GM12878 (cell line): ENCODE measurements at places on chromosomes 3 and 15.

- no peak for DNase-seq
Observed at GRCh38 chr15:57185507-57186074, 190.7 kb upstream of the CGNL1 start.

DNA sequence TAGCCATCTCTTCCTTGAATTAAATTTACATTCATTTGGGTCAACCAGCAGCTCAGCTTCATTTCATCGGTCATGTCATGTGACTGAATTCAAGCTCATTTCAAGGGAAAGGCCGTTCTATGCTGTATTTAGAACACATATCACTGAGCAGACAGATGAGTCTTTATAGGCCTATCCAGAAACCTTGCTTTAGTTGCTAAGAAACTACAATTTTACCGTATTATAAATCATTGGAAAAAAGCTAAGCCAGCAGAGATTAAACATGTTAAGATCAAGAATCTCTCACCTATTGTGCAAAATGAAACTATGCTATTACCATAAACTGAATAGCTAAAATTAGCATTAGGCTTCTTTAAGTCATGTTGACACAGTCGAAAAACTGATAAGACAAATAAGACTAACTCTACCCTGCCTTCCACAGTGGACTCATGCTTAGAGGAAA lies 2.2 kb downstream of the NPTN start:
- DNase-seq, result no peak

DNA sequence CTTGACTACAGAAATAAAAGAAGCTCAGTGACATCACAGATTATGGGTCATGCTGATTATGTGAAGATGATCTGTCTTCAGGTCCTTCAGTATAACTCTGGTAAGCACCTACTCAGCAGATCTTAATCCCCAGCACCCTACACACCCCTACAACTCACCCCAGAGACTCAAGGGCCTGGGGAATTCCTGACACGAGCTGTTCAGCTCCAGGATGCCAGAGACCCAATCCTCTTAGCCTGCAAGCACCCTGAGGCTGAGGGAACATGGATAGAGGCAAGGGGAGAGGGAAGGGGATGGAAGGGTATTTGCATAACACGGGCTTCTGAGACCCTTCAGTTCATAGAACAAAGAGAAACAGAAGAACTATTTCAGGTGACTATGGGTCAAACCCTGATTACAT lies 13.0 kb downstream of the GLB1 start:
- DNase-seq, result no peak

- DNase-seq, result no peak
Observed at GRCh38 chr3:119211193-119211592, 29.5 kb downstream of the B4GALT4 start.

- DNase-seq, result peak; percentile 30
Observed at GRCh38 chr3:4633078-4634004, 140.2 kb downstream of the ITPR1 start.

- no peak for DNase-seq
Observed at GRCh38 chr3:188135271-188135670, 18.7 kb upstream of the LPP start.

- no peak for DNase-seq
Observed at GRCh38 chr15:28920781-28921331, 35.1 kb downstream of the APBA2 start.

- no peak for DNase-seq
Observed at GRCh38 chr3:16801698-16802097, 83.1 kb upstream of the PLCL2 start.

DNA sequence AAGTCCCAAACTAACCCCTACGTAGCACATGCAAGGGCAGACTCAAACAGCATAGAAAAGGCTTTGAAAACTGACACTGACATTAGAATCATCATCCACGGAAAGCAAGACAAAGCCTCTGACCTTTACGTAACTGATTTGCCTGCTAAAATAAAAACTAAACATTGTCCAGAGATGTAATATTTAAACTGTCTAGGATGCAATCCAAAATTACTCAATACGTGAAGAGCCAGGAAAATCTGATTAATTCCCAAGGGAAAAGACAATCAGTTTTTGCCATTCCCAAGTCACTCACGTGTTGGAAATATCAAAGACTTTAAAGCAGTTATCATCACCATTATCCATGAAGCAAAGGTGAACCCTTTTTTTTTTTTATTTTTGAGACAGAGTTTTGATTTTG lies 13.3 kb upstream of the IQCF1 start:
- DNase-seq, result no peak

DNA sequence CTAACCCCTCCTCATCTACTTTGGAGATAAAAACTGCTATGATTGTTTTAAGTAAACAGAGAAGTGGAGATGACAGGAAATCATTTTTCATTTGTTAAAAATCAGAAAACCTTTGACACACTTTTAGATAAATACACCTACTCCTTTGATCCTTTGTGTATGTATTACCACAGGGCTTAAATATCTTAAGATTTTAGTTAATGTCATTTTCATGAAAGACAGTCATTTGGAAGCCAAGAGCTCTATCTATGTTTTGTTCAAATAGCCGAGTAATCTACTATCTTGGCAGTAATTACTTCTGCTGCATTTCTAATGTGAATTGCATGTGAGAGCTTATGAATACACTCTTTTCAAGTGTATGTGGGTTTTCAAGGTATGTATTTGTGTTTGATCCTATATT lies 2.0 kb downstream of the ARPP21 start:
- DNase-seq, result no peak

- no peak for DNase-seq
Observed at GRCh38 chr3:141103067-141103466, 51.9 kb downstream of the SPSB4 start.

GRCh38 chr3:45790596-45790995 lies 5.7 kb downstream of the SLC6A20 start:
- DNase-seq, result no peak

DNA sequence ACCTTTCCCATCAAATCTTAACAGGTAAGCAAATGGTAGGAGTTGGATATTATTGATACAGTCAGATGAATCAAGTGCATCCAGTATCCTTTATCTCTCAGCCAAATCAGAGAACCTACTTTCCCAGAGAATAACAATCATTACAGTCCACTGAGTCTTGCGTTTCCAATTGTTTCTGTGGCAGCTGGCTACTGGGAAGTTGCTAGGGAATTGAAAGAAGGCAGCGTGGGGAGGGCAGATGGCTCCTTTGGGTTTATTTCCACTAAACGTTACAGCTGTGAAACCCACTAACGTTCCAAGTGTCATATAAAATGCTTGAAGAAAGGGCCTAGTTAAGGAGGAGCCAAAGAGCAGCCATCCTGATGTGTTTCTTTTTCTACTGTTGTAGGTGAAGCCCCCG lies 78.4 kb downstream of the WDR72 start:
- no peak for DNase-seq

DNA sequence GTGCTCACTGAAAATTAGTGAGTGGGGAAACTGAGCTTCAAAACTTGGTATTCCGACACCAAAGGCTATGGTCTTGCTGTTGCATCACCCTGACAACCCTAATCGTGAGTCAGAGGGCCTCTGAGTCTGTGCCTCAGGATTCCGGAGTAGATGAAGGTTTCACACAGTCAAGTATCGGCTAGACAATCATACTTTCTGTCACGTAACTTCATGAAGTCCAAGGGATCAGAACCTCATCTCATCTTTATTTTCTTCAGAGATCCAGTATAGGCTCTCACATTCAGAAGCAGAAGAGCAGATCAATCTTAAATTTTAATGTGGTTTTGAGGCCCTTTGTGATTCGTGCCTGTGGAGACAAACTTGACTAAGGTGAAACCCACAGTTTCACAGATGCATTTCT lies 26.1 kb upstream of the NECTIN3 start:
- no peak for DNase-seq

- no peak for DNase-seq
Observed at GRCh38 chr15:60407415-60407805, 9.6 kb upstream of the ANXA2 start.

DNA sequence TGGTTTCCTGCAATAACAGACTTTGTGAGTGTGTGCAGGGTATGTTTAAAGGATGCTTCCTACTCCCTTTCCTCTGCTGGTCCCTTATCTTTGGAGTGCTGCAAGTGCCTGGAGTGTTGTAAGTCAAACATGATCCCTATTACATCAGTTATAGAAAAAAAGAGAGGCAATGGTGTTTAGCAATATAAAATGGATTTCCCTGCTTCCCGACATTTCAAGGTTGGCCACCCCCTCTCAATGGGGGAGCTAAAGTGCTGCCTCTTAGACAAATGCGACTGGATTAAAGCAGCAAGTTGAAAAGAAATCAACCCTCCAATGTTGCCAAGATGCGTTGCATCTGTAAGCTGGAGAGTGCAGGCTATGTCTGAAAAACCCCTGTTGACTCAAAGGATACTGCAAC lies 203.1 kb upstream of the WNT5A start:
- DNase-seq, result no peak

- DNase-seq, result no peak
Observed at GRCh38 chr15:89646416-89647141, 8.7 kb downstream of the KIF7 start.

- no peak for DNase-seq
Observed at GRCh38 chr15:32646291-32646690, 4.8 kb downstream of the SCG5 start.

GRCh38 chr3:36992806-36993325 lies at the start of gene EPM2AIP1:
Gene EPM2AIP1 (minus strand): TSS chr3:36993131. CDS start chr3:36993077, 54 bp downstream.
- DNase-seq, result no peak

GRCh38 chr15:32859251-32859650 lies 141.4 kb downstream of the GREM1 start:
- no peak for DNase-seq

GRCh38 chr3:122992133-122992532 lies 35.4 kb downstream of the SEMA5B start:
- DNase-seq, result no peak

DNA sequence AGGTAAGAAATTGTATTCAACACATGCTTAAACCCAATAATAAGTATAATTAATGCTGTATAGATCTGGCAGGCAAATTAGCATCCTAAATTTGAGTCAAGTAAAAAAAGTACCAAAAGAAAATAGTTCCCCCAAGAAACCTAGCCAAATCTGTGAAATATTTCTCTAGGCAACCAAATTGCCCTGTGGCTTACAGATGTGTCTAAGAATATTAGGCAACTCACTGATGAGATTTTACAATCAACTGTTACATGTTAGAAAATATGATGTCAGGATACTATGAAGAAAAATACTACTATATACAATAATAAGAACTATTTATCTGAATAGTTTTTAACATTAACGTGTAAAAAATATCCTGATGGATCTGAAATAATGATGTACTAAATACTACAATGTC lies 397.1 kb downstream of the TIGIT start:
- no peak for DNase-seq

- DNase-seq, result no peak
Observed at GRCh38 chr15:37731146-37731746, 203.2 kb upstream of the TMCO5A start.

DNA sequence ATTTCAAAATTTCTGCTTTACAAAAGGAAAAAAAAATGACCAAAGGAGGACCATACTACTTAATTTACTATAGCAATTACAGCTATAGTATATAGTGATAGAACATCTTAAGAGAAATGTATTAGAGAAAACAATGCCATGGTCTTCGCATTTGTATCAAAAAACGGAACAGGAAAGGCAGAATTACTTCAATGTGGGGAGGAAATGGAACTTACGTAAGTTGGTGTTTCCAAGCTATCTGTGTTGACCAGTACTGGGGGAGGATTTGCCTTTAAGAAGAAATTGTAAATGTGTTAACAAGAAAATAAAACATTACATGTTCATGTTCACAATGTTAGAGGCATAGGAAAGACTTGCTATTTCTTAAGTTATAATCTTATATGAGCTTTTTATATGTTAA lies 119.9 kb upstream of the MELTF start:
- DNase-seq, result no peak

DNA sequence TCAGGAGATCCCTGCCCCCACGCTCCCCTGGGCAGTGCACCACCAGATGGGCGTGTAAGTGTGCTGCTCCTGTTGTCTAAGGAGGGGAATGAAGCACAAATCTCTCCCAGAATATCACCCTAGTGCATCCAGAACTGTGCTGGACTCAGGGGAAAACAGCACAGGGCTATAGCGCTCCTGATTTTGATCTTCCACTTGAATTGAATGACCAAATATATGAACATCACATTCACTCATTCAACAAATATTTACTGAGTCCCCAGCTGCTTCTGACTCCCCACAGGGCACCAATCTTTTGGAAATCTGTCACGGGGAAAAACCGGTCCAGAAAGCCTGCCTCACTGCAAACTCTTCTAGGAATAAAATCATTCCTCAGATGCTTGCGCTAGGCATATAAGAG lies 2.4 kb downstream of the CPLX3 start:
- no peak for DNase-seq

GRCh38 chr3:114799816-114800215 lies 347.3 kb downstream of the ZBTB20 start:
- no peak for DNase-seq

DNA sequence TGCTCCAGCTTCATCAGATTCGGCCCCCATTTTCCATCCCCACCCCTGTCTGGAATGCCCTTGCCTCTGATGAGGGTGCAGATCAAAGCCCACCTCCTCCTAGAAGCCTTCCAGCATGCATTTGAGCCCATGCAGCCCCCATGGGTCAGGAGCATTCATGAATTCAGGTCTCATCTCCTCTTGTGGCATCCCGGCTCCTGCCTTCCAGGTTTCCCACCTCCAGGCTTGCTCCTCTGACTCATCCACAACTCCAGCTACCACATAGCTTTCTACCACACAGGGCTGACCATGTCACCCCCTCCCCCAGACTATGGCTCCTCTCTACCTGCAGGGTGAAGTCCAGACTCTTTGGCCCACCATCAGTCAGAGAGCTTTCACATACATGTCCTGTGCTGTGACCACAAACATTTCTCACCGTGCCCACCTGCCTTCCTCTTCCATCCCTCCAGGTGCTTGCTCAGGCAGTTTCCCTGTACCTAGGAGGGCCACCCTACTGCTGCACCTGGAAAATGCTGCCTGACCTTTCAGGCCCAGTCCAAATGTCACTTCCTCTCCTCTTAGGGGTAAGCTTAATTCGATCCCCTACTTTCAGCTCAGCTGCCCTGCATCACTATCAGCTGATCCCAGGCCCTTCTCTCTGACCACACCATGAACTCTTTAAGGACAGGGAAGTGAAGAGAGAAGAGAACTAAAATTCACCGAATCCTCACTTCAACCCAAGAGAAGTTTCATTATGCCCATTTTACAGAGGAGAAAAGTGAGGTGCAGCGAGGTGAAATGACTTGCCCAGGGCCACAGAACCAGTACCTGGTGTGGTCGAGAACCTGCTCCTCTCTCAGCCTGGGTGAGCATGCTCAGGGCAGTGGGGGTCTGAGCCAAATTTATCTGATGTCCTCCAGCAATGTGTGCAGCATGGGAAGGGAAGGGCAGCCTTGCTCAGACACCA lies 13.7 kb upstream of the FGD5 start:
- no peak for DNase-seq

- no peak for DNase-seq
Observed at GRCh38 chr15:76328958-76329357, 7.6 kb upstream of the ISL2 start.
